Mesenteric fat pad (tissue), 1 donor: ENCODE measurements at places on chromosomes 4 and X. TPM values are rescaled to one million over a fixed set of nuclear protein-coding genes. Genes with fewer than 3 reads are reported as not detected.
A peak's percentile ranks its signal among the peaks of the same experiment; 100 is the strongest.

DNA sequence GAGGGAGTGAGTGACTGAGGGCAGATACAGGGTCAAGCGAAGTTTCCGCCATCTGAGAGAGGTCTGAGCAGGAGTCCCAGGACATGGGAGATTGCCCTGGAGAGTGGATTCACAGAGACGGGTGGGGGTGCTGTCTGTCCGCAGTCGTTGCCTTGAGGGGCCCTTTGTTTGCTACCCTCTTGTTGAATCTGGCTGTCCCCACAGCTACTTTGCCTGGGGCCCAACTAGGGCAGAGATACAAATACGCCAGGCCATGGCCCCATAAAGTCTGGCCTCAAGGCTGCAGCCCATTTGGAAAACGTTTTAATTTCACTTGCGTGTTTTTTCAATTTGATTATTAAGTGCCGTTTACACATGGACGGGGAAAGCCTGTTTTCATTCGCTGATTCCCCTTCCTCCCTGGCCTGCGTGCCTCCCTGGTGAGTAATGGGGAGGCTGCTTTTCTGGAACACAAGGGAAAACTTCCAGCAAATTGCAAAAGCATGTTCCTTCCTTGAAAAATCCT lies 134.4 kb downstream of the SMIM20 start:
- DNase-seq: peak; percentile 82

DNA sequence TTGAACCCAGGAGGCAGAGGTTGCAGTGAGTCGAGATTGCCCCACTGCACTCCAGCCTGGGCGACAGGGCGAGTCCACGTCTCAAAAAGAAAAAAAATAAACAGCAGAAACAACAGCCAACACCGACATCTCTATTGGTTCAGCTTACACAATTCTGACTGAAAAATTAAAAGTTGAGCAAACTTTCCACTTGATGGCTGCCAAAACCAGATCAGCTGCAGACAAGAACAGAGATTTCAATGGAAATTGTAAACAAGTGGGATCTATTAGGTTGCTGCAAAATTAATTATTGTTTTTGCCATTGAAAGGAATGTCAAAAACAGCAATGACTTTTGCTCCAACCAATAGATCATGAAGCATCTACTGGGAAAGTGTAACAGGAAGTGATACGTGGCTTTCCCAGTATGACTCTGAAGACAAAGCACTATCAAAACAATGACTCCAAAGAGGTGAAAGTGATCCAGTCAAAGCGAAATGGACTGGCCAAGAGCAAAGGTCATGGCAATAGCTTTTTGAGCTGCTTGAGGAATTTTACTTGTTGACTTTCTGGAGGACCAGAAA lies 26.3 kb downstream of the UPF3B start:
- no peak for DNase-seq

DNA sequence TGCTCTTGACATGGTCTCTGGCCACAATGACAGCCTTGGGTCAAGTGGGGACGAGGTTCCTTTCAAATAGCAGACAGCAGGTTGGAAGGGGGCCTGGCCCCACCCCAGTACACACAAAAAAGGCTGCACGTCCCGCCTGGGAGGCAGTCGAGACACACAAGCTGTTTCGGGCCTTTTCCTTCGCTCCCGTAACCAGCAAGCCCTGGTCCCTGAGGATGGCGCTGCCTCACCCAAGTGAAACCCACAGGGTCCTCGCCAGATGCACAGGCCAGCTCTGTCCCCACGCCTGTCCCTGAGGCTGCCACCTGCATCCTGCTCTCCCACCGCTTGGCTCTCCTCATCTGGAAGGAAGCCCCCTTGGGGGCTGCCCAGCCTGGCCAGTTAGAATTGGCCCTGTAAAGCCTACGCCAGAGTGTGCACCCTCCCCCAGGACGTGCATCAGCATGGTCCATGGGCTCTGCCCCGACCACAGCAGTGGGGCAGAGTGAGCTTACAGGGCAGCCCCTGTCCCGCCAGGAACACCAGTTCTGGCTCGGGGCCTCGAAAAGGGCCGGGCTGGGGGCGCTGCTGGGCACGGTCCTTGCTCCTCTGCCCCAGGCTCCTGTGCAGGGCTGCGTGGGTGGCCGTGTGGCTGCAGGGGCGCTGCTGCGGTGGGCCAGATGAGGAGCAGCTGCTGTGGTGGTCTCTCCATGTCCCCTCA lies 2.0 kb downstream of the CPLX1 start:
- DNase-seq: peak; percentile 81

DNA sequence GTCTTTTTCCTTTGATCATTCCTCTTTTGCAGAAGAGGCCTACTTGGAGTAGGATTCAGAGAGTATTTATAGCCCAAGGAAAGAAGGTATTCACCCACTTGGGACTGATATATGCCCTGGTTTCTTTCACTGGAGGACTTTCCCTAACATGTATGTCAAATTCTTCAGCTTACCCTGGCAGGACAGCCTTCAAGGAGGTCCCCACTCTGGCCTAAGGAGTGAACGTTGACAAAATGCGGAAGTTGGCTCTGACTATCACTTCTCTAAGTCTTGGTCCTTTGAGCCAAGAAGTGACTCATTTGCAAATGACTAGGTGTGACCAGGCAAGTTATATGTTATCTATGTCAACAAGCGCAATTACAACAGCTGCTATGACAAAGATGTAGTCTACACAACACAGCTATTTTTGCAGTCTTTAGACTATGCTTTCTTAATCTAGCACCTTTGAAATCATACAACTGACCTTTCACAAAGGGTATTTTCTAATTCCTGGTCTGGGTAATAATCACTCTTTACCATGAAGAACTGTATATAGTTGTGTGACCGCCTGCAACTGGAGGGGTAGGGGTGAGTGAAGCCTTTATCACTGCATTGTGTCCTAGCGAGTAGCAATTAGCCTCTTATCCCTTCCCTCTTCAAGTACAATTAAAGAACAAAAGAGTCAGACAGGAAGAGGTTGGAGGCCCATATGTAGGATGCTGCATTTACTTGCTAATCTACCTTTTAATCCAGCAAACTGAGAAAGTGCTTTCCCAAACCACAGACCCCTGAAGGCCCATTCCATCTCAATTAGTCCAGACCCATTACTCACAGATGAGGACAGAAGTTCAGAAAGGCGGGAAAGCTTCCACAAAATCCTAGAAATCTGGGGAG lies 50.1 kb downstream of the RASGEF1B start:
- DNase-seq: no peak

Gene TBX22
- total RNA-seq: not detected
